NCI-H2171 (cell line): ENCODE measurements at places on chromosomes 2 and 18.

- DNase-seq = no peak
These were observed 28.2 kb upstream of the EPAS1 start for GRCh38 chr2:46269001-46269400.

GRCh38 chr2:239316562-239317465 lies 84.0 kb downstream of the HDAC4 start:
- DNase-seq = no peak

DNA sequence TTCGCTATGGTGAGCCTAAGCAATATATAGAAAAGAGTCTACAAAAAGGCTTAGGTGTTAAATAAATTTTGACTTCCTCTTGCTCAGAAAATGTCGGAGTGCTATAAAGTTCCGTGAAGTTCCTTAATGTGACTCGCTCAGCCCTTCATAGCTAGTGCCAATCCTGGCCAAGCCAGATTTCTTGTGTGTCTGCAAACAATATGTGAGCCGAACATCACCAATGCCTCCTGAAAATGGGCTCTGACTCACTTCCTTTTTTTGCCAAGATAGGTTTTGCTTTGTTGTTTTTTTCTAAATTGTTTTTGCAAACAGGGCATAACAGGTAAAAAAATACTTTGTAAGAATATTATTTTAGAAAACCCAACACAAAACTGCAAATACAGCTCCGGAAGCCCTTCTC lies 26.1 kb downstream of the CDC42EP3 start:
- no peak for DNase-seq

DNA sequence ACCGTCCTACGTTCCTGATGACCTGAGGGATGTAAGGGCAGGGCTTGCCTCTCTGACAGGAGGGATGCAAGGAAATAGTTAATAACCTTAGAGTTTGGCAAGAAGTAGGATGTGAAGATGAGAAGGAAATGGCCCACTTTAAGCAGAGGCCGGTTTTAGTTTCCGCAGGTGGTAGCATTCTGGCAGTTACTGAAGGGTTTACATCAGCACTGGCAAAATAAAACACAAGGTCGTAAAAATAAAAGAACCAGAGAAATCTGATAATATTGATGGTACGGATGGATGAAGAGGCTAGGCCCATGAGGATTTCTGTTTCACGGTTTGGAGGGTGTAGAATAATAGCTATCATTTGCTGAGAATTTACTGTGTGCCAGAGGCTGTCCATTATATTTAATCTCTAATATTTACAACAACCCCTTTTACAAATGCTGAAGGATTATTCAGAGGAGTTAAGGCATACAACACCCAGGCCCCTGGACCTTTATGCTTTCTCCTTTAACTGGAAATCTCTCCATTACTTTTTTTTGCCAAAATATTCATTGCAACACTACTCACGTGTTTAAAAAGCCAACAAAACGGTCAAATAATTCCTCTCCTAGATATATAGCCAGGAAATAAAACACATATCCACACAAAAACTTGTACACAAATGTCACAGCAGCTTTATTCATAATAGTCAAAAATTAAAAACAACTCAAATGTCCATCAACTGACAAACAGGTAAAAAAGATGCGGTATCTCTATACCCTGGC lies 28.5 kb downstream of the DAPL1 start:
- no peak for DNase-seq

DNA sequence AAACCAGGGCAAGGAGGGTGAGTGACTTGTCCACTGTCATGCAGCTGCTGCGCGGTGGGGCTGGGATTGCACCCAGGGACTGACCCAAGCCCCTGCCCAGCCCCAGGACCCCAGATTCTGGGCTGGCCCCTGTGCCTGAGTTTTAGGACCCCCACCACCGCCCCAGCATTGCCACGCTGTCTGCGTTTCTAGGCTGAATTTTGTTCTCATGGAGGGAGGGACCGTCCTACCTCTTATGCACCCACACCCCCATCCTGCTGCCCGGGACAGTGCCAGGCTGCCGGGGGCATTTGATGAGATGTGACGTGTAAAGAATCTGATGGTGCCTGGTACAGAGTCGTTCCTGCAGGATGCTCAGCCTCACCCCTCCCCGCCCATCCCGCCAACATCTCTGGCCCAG lies 111.0 kb upstream of the ODC1 start:
- DNase-seq = no peak

GRCh38 chr2:39435741-39436591 lies 1.1 kb downstream of the MAP4K3 start:
- peak; percentile 2 for DNase-seq

GRCh38 chr2:239569401-239570090 lies 168.7 kb upstream of the HDAC4 start:
- no peak for DNase-seq

DNA sequence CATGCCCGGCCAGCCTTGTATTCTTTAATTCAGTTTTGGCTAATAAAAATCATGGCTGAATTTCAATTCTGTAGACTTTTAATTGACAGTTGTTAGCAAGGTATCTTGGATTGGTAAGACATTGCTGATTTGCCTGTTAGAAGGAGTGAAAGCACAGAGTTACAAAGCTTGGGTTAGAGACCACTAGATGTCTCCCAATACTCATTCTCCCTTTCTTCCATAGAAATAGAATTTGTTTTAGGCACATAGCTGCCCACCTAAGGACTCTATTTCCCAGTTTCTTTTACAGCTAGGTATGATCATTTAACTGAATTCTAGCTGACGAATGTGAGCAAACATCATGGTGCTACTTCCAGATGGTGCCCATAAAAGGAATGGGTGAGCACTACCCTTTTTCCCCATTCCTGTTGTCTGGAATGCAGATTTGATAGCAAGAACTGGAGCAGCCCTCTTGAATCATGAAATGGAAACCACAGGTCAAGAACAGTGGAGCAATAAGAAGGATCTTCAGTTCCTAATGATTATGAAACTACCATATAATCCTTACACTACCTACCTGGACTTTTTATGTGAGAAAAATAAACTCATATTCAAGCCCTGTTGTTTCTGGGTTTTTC lies 17.5 kb downstream of the PECR start:
- DNase-seq = no peak
